MV-4-11 (cell line): ENCODE measurements at places on chromosomes 16 and 17.
A peak's percentile ranks its signal among the peaks of the same experiment; 100 is the strongest.

DNA sequence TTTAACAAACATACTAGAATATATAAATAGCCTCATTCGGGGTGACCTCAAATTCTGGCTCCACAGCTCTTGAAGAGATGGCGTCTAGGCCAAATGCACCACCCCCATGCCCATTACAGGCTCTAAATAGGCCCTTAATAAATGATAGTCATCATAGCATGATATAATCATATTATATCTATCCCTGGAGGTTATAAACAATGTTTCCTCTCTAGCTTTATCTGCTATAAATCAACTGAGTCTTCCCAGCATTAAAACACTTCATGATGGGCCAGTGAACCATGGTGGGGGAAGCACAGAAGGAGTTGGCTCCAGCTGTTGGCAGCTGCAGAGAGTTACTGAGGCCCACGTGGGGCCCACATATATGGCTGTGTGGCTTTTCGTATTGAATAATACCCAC is 214.9 kb upstream of the MPHOSPH6 start:
- DNase-seq, result no peak

DNA sequence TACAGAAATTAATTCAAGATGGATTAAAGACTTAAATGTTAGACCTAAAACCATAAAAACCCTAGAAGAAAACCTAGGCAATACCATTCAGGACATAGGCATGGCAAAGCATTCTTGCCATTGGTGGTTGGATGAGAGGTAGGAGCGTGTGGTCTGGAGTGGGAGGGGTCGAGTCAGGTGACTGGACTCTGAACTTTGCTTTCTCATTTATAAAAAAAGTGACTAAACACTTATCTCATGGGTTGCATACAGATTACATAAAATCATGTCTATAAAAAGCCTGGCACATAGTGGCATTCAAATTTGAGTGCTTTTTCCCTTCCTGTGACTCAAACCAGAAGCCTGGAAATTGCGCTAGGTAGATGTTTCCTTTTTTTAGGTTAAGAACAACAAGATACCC is 159.7 kb upstream of the SHISA6 start:
- no peak for DNase-seq

DNA sequence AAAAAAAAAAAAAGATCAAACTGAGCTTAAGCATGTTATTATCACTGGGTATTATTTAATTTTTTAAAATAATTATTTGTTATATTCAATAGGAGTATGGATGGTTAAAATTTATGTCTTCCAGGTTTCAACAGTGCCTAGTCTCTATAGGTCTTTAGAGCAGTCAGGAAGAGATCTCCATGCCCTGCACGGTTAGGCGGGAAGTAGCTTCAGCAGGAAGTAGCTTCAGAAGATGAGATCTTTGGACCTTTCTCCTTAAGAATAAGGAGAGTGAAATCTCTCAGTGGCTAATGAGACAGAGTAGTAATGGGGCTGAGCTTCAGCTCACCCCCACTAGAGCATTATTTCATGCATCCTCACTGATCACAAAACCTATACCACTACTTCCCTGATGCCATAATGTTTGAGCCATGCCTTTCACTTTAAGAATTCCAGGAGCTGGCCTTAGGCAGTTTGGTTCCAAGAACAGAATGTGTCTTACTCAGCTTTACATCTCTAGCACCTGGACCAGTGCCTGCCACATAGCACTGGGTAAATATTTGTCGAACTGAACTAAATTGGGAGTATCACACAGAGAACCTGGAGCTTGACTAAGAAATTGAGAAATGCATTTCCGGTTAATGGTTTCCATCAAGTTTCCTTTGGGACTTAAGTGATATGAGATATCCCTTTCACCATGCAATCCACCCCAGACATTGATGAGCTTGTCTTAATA is 43.5 kb downstream of the SCPEP1 start:
- DNase-seq, result no peak

GRCh38 chr16:49672753-49673152 is 183.2 kb downstream of the ZNF423 start:
- no peak for DNase-seq

GRCh38 chr17:64244165-64244564 is 18.9 kb downstream of the TEX2 start:
- DNase-seq, result no peak

DNA sequence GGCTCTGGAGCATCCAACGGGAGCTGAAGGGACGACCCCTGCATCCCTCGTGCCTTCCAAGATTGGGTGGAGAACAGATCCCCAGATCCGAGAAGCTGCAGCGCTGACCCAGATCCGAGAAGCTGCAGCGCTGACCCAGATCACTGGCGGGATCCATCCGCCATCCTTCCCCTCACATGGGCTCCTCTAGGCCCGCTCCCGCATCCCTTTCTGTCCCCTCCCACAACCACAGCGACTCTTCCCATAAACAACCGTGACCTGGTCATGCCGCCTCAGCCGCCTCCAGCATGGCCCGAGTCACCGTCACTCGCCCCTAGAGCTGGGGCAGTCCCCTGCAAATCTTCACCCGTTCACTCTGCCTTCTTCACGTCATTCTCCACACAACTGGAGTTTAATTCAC is 124.9 kb downstream of the UTP18 start:
- no peak for DNase-seq

DNA sequence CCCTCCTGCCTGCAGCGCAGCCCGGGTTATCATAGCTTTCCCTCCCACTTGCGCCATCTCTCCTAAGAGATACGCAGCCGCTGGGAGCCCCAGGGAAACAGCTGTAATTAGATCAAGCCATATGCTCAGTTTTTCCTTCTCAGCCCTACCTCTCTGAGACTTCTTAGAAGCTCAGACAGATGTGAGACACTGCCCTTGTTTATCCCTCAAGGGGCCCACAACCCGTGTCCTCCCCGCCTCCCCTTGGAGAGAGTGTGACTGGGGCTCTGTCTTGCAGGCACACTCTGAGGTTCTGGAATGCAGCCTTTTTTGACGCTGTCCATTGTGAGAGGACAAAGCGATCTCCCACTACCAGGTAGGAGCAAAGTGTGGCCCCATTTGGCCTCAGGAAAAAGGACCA is 31.2 kb downstream of the CIBAR2 start:
- DNase-seq, result no peak

DNA sequence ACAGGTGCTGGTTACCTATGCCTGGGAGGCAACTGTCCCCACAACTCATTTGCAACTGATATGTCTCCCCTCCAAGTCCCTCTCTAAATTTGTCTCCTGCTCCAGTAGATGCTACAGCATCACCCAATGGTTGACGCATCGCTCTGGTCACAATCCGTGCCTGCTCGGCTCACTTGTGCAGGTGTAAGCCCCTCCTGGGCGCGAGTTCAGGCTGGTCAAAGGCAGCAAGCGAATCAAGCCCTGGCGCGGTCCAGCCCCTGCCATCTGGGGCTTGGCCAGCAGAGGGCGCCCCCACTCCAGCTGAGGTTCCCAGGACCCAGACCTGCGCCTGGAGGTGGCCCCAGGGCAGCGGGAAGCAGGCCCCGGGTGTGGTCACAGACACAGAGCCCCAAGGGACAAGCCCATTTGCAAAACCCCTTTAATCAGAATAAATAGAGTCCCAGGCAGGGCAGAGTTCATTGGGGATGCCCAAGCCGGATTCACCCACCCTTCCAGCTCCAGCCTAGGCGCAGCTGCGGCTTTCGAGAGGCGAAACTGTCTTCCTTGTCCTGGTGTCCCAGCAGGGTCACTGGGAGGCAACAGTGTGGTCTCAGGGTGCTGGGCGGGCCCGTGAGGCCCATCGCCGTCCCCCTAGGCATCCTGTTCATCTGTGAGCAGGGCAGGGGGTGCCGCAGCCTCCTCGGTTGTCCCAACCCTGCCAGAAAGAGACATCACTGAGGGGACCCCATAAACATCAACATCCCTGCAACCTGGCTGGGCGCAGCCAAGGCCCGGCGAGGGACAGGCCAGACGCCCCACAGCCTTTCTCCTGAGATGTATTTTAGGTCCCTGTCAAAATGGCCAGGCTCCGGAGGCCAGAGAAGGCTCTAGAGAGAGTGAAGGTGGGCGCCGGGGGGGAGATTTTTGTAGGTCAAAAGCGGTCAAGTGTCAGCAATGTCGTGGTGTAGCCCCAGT is 15.8 kb downstream of the TMC6 start:
- DNase-seq, result peak; percentile 48

- no peak for DNase-seq
Observed at GRCh38 chr16:85677383-85677967, 11.3 kb downstream of the GINS2 start.

DNA sequence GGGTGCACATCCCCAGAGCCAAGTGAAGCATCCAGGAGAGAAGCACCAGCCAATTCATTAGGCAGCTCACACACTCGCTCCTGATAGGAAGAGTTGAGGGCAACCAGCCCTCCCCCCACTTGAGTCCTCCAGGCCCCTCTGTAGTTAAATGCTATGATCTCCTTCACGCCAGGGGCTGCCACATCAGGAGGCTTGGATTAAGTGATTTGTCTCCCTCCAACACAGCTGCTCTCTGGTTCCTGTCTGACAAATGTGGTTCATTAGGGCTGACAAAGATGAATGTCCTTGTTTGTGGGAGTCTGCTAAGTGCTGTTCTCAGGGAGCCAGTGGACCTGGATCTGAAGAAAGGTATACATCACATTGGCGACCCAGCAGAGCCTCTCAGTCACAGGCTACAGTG is 94.5 kb upstream of the WSCD1 start:
- DNase-seq, result no peak

DNA sequence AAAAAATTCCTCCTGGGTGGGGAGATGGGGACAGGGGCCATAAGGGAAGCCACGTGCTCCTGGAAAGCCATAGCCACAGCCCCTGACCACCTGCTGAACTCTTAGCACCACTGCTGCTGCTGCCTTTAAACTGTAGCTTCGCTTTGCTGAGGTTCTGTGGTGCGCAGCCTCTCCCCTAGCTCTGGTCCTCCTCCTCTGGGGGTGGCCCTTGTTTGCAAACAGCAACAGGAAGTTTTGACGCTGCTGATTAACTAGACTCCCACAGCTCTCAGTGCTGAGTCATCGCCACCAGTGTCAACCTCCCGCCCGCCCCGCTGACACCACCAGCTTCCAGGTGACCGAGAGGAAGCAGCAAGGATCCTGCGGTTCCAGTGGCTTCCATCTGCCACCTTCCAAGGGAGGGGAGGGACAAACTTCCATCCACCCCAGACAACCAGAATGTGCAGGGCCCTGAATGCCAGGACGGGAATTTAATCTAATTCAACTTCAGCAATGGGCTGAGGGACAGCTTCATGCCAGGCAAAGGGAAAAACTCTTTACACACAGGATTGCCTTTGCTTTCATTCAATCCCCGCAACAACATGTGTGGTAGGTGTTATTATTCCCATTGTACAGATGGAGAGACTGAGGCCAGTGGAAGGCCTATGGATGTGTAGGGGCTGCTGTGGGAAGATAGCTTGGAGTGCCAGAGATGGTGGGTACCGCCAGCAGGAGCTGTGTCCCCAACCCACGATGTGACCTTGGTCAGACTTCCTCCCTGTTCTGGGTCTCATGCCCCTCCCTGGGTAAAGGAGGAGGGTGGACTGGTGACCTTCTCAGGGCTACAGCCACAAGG is 8.1 kb upstream of the KIFC3 start:
- peak; percentile 91 for DNase-seq

GRCh38 chr17:81003711-81004475 is 12.3 kb downstream of the CHMP6 start:
- peak; percentile 13 for DNase-seq

DNA sequence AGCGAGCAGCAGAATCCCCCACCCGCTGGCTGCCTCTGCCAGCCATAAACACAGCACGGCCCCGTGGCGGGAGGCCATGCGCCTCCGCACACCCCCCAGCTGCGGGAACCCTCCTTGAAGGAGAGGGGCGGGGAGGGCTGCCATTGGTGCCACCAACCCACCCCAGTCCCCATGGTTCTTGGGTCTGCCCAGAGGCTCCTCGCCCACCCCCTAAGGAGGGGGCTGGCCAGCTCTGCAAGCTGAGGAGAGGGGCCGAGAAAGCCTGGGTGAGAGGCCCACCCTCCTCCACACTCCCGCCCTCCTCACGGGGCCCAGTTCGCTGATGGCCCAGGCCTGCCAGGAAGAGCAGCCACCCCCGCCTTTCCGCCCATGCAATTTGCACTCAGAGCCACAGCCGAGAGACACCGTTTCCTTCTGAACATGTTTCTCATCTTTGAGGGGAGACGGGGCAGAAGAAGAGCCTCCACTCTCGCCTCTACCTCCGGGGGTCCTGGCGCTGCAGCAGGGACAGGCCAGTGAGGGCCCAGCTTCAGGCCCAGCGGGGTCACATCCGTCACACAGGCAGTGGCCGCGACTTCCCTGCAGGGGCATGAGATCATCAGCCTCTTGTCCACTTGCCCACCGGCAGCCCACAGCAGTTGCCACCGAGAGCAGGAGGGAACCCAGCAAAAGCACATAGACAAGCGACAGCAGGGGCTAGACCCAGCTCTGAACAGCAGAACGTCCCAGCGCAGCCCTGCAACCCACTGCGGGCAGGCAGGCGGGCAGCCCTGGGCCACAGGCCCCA is 23.0 kb downstream of the KATNB1 start:
- no peak for DNase-seq
